EL (cell line): ENCODE measurements at places on chromosomes 7 and 10.

DNA sequence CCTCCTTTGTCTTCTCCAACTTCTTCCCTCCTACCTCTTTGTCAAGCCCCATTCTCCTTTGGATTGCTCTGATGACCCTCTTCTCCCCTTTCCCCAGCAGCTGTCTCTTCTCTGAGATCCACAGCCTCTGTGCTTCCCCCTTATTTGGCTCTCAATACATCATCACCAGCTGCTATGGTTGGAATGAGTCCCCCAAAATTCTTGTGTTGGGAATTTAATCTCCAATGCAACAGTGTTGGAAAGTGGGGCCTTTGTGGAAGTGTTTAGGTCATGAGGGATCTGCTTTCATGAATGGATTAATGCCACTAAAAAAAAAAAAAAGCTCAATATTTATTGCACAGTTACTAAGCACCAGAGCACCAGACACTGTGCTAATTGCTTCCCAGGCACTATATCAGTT lies 39.2 kb upstream of the FRMD4A start:
- no peak for DNase-seq

DNA sequence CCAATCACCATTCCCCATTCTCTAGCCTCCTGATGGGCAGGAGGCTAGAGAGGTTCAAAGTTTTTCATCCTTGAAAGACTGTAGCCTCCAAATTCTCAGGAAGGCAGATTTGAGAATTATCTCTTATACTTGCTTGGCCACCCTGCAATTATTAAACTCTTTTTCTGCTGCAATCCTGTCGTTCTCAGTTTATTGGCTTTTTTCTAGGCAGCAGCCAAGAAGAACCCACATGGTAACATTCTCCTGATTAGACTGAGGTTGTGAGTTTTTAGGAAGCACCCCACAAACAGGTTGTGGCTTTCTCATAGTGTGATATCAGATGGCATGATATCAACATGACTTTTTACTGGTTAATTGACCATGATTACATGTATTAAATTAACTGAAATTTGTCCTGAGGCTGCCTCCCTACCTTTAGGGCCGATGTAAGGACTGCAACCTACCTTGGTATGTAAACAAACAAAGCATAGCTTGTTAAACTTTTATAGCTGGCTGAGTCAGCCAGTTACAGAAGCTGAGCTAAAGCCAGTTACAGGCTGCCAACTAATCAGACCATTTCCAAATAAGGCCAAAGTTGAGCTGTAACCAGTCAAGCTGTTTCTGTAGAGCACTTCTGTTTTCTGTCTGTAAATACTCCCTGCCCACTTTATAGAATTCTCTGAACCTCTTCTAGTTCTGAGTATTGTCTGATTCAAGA lies 3.2 kb upstream of the ZNF248 start:
- peak; percentile 48 for DNase-seq

GRCh38 chr10:29158066-29158465 lies 130.8 kb upstream of the LYZL1 start:
- DNase-seq: no peak

- peak; percentile 96 for DNase-seq
Measured at GRCh38 chr7:121530227-121531174, 134.4 kb upstream of the FAM3C start.

- no peak for DNase-seq
Measured at GRCh38 chr7:27777662-27778061, 37.7 kb downstream of the TAX1BP1 start.

GRCh38 chr7:52586704-52587103 lies 448.7 kb upstream of the POM121L12 start:
- no peak for DNase-seq

GRCh38 chr10:110867807-110868465 lies 3.8 kb upstream of the PDCD4 start:
- no peak for DNase-seq

DNA sequence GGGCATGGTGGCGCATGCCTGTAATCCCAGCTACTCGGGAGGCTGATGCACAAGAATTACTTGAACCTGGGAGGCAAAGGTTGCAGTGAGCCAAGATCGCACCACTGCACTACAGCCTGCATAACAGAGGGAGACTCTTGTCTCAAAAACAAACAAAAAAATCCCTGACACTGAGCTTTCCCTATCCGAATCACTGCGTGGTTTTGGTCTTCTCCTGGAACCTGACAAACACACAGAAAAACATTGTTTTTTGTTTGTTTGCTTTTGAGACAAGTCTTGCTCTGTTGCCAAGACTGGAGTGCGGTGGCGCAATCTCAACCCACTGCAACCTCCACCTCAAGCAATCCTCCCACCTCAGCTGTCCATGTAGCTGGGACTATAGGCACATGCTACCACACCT lies 50.4 kb upstream of the PTPRN2 start:
- DNase-seq: no peak

- DNase-seq: no peak
Measured at GRCh38 chr7:84102213-84102612, 92.4 kb downstream of the SEMA3A start.

- peak; percentile 75 for DNase-seq
Measured at GRCh38 chr7:2508327-2509215, 11.0 kb upstream of the LFNG start.

DNA sequence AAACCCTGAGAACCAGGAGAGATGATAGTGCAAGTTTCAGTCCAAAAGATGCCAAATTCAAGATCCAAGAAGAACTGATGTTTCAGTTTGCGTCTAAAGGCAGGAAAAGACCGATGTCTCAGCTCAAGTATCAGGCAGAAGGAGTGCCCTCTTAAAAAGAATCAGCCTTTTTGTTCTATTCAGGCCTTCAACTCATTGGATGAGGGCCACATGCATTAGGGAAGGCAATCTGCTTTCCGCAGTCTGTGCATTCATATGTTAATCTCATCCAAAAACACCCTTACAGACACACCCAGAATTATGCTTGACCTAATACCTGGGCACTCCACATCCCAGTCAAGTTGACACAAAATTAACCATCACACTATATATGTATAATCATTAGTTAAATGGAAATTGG lies 45.2 kb downstream of the DNAJB9 start:
- DNase-seq: no peak
